ENCODE measurements at places on chromosomes 11 and 22.

GRCh38 chr11:70834984-70835560 lies 417.3 kb downstream of the SHANK2 start:
- peak; percentile 64 for DNase-seq

DNA sequence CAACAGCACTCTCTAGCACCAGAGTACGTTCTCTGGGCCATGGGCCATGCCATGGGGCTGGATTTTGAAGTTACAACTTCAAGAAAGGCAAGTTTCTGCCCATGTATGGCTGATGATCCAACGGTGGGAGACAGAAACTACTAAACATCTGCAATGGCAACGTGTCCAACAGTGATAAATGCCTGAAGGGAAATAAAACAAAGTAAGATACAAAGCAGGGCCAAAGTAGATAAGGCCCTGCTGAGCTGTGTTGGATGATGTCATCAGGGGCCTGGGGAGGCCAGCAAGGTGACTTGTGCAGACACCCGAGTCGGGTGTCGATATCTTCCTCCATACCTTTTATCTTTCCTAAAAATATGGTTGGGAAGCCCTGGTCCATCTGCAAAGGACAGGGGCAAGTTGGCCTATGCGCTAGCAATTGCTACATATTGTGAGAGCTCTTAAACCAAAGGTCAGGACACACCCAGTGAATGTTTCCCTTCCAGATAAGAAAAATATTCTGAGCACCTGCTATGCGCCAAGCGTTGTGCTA lies 487.2 kb downstream of the MN1 start:
- DNase-seq = no peak

- DNase-seq = no peak
Observed at GRCh38 chr11:78341841-78342240, 75.8 kb downstream of the GAB2 start.

DNA sequence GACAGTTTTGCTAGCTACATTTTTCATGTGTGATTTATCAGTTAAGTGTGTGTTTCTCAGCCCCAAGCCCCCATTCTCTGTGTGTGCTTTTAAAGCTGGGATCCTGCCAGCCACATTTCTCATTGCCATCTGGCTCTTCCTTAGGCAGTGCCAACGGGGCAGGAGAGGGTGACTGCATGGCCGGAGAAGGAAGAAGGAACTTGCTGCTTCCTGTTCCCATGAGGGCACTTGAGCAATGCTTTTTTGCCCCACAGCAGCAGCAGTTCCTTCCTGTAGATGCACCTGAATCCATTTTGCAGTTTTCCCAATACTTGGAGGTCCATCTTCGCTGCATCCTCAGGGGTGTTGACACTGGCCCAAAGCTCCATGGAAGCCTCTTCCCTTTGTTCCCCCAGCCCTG lies 37.5 kb downstream of the TNRC6B start:
- DNase-seq = peak; percentile 4

GRCh38 chr11:69644071-69644961 lies 3.4 kb downstream of the CCND1 start:
- peak; percentile 81 for DNase-seq

GRCh38 chr11:70788248-70789022 lies 390.1 kb downstream of the CTTN start:
- peak; percentile 83 for DNase-seq

GRCh38 chr11:103413266-103413888 lies 304.2 kb downstream of the DYNC2H1 start:
- peak; percentile 31 for DNase-seq

- DNase-seq = peak; percentile 95
Observed at GRCh38 chr22:47337161-47337621, 574.7 kb downstream of the TBC1D22A start.

GRCh38 chr22:44456661-44457412 lies 41.2 kb downstream of the RTL6 start:
- no peak for DNase-seq

DNA sequence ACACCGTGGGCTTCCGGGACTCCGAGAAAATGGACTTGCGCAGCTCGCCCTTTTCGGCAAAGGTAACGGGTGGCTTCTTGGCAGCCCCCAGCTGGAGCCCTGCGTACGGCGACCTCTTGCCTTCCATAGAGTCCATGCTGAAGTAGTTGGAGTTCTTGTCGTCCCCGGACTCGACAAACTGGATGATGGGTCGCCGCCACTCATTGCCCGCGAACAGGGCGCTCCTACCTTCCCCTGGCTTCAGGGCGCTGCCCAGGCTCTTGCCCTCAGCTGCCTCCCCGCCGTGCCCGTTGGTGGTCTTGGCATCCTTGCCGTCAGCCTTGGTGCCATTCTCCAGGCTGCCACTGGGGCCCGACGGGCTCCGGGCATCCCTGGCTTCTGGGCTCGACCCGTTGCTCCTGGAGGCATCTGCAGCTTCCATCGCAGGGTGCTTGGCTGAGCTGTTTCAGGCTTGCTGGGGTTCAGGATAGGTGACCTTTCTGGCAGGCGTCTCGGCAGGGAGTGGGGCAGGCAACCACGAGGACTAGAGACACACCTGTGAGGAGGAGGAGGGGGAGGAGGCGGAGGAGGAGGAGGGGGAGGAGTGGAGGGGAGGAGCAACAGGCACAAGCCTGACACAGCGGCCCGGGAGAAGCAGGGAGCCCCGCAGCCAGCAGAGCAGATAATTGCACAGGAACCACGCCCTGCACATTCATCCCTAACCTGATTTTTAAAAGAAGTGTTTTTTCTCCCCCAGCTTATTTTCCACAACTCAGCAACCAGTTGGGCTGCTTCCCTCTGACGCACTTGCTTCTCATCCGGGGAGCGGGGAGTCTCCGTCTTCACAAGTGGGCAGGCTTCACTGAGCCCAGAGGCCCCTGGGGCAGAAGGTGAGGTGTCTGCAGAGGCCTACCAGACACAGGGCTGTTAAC lies at the start of gene TRIM29:
TSS of gene TRIM29 (minus strand) at position 503 of the 911 bp plus-strand sequence. CDS start at position 421, 82 bp downstream.
- peak; percentile 86 for DNase-seq

DNA sequence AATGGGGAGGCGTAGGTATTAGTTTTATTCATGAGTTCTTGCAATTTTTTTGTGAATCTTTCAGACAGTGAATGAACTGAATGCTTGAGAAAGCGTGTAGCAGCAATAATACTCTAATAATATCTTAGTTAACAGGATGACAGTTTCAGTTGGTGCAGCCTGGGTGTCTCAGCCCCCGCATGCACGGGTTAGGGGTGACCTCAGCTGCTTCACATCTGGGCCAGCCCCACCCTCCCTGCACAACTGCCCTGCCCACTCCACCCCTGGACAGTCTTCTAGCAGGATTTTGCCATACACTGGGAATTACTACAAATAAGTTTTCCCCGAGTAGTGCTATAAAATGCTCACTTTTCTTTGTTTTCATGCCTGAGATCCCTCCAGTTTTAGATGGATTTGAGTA lies 83.2 kb downstream of the ST3GAL4 start:
- DNase-seq = no peak

- DNase-seq = no peak
Observed at GRCh38 chr11:123233280-123233974, 38.4 kb upstream of the CLMP start.

- no peak for DNase-seq
Observed at GRCh38 chr11:101444164-101444563, 139.6 kb downstream of the TRPC6 start.

GRCh38 chr11:123107945-123108495 lies 46.1 kb upstream of the HSPA8 start:
- no peak for DNase-seq

GRCh38 chr11:30150425-30150824 lies 80.4 kb upstream of the FSHB start:
- no peak for DNase-seq

GRCh38 chr11:47392546-47393162 lies 14.3 kb upstream of the SPI1 start:
- DNase-seq = no peak

- no peak for DNase-seq
Observed at GRCh38 chr11:113681282-113681681, 24.8 kb downstream of the TMPRSS5 start.

DNA sequence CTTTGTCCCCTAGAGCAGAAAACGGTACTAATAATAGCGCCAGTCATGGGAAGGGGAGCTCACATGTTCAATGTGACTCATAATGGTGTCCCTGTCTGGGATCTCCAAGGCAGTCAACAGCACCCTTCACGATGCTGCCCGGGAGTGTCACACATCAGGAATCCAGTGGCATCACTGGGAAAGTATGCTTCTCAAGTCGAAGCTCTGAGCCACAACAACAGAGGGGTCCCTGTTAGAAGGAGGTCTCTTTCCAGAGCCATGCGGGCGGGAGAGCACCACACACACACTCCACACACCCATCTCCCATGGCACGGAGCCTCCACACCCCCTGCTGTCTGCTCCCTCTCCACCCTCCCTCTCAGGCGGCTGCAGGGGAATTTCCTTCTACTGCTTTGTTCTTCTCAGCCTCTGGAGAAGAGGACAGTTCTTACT lies 119.7 kb downstream of the ETS1 start:
- peak; percentile 22 for DNase-seq

DNA sequence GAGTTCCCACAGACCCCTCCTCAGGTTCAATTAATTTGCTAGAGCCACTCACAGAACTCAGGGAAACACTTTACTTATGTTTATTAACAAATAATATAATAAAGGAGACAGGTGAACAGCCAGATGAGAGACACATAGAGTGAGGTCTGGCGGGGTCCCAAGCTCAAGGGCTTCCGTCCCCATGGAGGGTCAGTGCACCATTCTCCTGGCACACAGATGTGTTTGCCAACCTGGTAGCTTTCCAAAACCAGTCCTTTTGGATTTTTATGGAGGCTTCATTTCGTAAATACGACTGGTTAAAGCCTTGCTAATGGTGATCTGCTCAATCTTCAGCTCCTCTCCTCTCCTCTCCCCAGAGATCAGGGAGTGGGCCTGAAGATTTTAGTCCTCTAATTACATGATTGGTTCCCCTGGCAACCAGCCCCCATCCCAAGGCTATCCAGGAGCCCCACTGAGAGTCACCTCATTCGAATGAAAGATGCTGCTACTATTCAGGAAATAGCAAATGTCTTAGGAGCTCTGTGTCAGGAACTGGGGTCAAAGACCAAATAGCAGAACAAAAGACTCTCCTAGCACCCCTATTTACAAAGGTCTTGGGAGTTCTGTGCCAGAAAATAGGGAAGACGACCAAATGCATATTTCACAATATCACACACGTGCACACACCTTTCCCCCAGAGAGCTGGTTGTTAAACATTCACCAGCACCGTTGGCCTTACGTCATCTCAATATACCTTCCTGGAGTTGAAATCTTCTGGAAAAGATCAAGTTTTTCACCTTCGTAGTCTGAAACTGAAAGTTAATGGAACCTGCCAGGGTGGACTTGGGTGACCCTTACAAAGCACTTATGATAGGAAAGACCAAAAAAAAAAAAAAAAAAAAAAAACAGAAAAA lies 23.8 kb upstream of the CAPRIN1 start:
- DNase-seq = peak; percentile 66

DNA sequence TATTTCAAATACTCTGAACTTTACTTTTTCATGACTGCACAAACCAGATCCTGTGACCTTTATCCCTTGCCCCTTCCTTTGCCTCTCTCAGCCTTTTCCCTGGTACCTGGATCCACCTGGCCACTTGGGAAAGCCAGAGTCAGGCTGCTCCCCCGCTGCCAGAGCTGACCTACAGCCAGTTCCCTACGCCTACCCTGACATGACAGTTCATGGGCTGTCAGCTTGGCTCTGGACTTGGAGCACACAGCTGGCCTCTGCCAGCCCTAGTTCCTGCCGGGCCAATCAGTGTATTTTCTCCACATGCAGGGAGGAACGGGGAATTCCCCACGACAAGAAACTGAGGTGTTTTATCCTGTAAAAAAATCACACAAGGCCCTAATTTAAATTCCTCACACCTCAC lies 382.6 kb downstream of the INSC start:
- no peak for DNase-seq

GRCh38 chr22:43976861-43977795 lies 21.9 kb downstream of the SAMM50 start:
- no peak for DNase-seq

GRCh38 chr22:48827904-48828555 lies 999.6 kb downstream of the BRD1 start:
- no peak for DNase-seq

DNA sequence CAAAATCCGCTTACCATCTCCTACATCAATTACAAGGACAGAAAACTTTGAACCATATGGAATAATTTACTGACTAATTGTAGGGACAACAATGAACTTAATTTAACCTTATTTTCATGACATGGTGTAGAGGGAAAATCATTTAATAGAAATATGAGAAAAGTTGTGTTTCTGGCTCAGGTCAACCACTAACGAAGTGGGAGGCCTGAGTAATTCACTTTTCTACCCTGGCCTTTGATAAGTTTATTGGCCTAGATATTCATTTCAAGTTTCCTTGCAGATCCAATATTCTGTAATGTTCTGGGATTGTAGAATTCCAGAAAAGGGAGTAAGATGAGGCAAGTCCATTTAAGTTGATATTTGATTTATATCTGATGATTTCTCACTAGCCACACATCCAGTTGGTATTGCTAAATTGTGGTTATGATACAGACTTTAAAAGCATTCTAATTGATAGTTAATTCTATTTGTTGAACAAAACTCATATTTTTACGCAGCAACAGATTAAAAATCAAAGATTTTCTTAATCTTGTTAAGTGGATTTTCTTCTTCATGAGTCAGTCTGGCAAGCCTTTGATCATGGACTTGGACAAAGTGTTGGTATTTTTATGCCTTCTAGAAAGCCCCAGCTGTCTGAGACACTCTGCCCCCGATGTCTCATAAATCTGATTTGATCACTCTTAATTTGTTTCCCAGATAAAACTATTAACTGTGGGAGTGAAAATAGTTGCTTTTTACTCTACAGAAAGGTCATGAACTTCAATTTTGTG lies 336.5 kb downstream of the TMEM135 start:
- DNase-seq = no peak

DNA sequence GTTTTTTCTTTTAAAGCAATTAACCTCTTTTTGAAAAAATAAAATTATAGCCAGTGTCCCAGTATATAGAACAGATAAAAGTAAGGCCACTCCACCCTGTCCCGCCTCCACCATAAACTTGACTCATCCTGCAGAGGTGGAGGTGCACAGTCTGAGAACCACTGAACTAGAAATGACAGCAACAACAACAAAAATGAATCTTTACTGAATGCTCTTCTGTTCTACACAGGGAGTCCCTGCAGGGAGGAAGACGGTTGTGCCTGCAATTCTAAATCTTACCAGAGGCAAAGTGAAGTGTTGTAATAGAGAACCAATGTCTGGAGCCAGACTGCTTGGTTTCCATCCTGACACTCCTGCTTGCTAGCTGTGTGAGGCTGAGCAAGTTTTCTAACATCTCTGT lies 162.3 kb downstream of the FBXO7 start:
- no peak for DNase-seq

DNA sequence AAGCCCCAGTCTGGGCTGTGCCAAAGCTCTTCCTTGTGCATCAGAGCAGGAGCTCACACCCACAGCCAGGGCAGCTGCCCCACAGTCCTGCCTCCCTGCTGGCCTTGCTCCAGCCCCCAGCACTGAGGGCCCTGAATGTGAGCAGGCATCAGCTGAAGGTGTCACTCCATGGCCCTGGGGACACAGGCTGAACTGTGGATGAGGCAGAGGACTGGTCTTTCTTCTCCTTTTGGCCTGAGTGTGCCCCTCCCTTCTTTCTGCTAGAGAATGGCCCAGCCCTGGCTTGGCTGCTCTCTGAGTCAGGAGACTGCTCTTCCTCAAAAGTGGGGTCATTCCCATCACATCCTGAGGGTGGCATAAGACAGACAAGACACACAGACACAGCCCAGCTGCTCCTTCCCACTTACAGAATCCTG lies 16.2 kb downstream of the OTOG start:
- peak; percentile 54 for DNase-seq

- no peak for DNase-seq
Observed at GRCh38 chr11:48096588-48097525, 116.5 kb downstream of the PTPRJ start.

Data from DMS53 (cell line).